ENCODE measurements at places on chromosomes 11 and 22.

- DNase-seq, result no peak
These were observed 85.9 kb downstream of the WNT7B start for GRCh38 chr22:45891021-45891421.

DNA sequence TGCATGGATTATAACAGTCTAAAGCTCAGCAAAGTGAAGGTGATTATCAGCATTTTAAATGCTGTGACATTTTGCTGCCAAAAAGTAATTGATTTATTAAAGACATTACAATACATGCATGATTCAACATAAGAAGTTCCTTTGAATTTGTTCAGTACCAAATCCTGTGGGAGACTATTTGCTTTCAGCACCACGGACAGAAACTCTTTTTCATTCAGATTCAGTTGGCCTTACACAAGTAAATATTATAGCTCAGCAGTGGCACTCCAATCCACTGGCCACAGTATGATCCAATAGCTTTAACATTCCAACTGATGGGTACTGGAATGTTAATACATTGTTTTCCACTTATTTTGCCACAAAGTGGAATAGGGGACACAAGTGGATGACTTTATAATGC lies 806.7 kb downstream of the NTM start:
- DNase-seq, result no peak

GRCh38 chr22:21937041-21937820 lies 15.4 kb downstream of the PPM1F start:
- peak; percentile 48 for DNase-seq

DNA sequence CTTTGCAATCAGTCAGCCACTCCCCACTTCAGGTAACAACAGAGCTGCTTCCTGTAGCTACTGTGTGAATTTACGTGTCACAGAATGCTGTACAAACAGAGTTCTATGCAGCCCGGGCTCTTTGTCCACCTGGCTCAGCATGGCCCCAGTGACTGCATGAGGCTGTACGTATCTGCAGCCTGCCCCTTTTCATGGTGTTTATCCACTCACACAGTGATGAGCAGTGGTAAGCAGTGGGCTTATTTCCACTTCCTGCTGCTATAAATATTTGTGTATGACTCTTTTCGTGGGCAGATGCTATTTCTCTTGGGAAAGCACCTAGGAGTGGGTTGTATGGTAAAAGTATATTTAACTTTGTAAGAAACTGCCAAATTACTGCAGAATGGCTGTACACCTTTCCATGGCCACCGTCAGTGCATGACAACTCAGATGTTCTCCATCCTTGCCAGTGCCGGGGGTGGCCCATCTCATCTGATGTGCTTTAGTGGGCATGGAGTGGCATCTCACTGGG lies 43.3 kb downstream of the MYEOV start:
- no peak for DNase-seq

DNA sequence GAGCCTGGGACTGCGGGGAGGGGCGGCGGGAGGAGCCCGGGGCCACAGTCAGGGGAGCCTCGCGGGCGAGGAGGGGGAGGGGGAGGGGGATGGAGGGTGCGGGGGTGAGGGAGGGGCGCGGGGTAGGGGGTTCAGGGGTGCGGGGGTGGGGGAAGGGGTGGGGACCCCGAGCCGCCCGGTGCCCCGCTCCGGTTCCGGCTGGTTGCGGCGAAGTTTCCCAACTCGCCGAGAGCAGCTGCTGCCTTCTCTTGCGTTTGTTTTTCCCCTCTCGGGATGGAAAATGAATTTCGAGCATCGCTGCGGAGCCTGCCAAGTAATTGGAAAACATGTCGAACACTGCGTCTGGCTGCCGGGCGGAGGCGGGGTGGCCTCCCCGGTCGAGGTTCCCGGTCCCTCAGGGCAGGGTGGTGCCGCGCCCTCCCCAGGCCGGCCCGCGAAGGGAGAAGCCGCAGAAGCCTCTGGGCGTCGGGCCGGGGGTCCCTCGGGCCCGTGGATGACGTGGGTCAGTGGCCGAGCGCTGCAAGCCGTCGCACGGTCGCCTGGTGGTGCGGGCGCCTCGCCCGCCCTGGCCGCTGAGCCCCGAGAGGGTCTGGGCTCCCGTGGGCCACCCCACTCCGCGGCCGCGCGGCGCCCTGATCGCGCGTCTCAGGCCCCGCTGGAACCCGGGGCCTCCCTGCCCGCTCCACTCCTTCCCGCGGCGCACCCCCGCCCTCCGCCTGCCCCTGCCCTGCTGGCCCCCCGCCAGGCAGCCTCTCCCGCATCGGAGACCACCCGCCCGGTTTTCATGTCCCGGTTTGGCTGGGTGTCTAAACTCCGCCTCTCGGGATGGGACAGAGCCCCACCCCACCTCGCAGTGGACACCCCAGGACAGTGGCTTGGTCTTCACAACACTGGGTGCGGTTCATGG lies 12.1 kb downstream of the SPATA19 start:
- DNase-seq, result no peak

- DNase-seq, result peak; percentile 18
These were observed 65.6 kb upstream of the E2F8 start for GRCh38 chr11:19306179-19306944.

- no peak for DNase-seq
These were observed 833.5 kb downstream of the KCNA4 start for GRCh38 chr11:29183301-29183700.

- DNase-seq, result no peak
These were observed at the start of gene FOLR1 for GRCh38 chr11:72191961-72192381. FOLR1 (plus strand) TSS chr11:72192140; CDS start chr11:72192174, 34 bp downstream.

DNA sequence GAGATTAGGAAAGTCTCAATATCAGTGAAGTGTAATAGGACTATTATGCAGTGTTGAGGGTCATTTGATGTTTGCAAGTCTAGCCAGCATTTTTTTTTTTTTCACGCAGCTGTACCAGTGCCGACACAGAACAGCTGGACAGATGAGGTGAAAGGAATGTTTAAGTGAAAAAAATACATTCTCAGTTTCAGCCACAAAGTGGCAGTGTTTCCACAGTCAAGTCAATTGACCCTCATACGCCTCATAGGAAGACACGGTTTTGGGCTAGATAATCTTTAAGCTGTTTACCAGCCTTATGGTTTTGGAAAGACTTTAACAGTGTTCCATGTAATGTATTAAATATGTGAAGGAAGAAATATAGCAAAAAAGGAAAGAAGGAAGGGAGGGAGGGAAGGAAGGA lies 349.9 kb upstream of the ANO3 start:
- DNase-seq, result peak; percentile 42

DNA sequence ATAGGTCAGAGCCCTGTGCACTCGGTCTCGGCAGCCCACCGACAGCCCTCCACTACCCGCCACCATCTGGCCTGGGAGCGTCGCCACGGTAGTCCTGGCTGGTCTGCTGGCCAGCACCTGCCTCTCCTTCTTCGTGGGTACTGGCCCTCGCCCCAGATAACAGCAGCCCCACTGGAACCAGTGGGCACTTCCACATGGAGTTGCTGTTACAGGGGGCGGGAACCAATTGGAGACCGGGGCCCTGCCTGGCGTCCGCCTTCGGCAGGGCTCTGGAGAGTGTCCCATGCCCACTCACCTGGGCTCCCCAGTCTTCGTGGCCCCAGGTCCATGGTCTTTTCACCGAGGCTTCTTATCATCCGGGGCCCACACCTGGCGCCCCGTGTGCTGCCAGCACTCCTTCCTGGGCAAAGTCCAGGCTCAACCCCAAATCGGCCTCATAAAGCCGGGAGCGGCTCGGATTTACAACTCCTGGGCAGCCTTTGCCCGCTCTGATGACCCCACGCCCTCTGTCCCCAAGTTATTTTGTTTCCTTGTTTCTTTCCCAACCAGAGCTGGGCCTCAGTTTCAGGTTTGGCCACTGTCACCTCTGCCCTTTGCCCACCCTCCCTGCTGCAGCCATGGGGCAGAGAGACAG lies 12.9 kb upstream of the EHD1 start:
- DNase-seq, result peak; percentile 92

GRCh38 chr11:115257678-115258077 lies 246.5 kb downstream of the CADM1 start:
- DNase-seq, result no peak

GRCh38 chr22:30370641-30371230 lies 13.9 kb downstream of the CCDC157 start:
- DNase-seq, result no peak

DNA sequence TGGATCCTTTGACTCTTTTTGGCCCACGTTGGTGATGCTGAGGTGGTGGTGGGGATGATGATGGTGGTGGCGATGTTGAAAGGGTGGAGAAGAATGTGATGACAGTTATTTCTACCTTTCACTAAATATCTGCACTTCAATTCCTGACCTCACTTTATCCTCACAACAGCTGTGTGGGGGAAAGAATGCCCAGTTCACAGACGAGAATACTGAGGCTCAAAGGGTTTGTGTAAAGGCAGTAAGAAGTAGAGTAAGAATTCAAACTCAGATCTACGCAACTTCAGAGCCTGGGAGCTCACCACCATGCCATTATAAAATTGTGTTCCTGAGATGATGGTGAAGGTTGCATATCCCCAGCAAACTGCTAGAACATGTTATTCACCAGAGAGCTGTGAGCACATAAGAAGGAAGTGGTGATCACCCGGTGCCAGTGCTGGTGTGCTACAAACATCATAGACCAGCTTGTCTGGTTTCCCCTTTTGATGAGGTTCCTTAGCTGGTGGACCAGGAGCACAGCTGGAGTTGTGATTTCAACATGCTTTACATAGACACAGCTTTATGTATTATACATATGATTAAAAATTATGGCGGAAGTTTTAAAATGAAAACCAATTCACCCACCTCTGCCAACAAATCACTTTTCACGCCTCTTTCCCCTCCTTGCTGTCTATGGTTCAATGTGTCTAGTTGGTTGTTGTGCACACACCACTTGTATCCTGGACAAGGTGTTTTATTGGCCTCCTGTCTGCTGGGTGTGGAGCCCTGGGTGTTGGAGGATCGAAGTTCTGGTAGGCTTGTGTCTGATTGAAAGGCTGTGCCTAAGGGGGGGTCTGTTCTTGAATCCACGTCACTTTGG lies 6.2 kb downstream of the ST14 start:
- no peak for DNase-seq

- DNase-seq, result peak; percentile 86
These were observed 14.0 kb upstream of the KCTD14 start for GRCh38 chr11:78037056-78037455.

DNA sequence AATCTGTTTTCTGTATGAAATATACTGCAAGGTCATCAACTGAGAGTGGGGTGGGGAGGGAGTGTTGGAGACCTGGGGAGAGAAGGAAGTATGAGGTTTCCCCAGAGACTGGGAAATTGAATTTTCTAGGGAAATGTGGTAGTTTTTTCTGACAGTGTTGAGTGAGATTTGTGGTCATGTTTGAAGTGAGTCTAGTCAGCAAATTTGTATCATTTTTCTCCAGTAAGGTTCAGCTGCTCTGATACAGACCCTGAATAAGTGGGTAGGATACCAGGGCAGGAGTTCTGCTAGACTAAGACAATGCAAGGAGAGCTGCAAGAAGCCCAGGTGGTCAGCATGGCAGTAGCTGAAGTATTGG lies 112.0 kb downstream of the PKNOX2 start:
- no peak for DNase-seq

DNA sequence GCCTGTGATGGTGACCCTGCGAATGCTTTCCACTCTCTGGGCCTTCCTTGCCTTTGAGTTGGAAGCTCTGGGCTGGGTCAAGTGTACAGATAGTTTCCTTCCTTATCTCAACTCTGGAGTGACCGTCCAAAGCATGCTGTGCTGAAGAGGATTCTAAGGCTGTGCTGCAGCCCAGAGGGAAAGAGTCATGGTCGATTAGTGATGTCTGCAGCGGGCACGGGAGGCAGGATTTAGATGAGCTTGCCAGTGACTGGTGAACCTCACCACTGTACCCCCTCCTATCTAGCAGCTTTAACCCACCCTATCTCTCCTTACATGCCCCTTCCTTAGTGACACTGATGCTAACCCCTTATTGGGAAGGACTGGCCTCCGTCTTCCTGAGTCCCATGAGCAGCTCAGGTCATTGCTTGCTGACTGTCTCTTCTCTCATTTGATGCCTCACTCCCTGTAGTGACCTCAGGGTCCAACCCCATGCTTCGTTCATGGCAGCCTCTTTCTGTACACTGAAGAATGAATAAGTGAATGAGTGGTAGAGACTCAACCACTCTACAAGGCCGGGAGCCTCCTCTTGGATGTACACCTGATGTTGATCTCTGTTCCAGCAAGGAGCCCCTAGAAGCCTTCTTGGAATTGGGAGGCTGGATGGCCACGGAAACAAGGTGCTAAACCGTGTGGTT lies 6.7 kb downstream of the GNAZ start:
- no peak for DNase-seq

- DNase-seq, result no peak
These were observed 4.2 kb upstream of the NFAM1 start for GRCh38 chr22:42436404-42436803.

GRCh38 chr11:119940401-119940976 lies 197.4 kb downstream of the TRIM29 start:
- no peak for DNase-seq

DNA sequence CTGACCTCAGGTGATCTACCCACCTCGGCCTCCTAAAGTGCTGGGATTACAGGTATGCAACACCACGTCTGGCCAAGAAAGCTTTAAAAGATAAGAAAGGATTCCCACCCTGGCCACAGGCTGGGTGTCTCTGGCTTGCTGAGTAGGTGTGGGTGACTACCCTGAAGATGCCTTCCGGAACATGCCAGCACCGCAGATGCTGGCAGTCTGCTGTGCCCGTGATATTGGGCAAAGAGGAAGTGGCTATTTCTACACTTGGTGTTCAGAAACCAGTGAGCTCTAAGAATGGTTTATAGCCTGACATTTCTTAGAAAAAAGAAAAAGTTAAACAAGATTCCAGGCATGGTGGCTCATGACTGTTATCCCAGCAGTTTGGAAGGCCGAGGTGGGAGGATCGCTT lies 6.1 kb downstream of the MRPL11 start:
- DNase-seq, result no peak

DNA sequence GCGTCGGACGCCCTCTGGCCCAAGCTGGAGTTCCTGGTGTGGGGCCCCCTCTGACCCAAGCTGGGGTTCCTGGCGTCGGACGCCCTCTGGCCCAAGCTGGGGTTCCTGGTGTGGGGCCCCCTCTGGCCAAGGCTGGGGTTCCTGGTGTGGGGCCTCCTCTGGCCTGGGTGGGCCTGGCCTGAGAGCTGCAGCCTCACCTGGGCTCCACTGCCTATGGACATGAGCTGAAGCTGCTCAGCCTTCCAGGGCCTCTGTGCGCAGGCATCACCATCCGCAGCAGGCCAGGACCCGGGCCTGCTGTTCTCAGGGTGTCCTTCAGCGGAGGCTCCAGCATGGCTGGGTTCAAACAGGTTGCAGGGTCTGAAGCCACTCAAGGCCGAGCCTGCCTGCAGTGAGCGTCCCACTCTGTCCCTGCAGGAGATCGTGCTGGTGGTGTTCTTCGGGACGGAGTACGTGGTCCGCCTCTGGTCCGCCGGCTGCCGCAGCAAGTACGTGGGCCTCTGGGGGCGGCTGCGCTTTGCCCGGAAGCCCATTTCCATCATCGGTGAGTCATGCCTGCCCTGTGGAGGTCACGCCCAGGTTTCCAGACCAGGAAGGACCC lies 125.5 kb downstream of the KCNQ1 start:
- DNase-seq, result peak; percentile 18

- peak; percentile 88 for DNase-seq
These were observed 16.9 kb downstream of the TSPAN4 start for GRCh38 chr11:859394-860131.

GRCh38 chr11:2314136-2314524 lies 12.3 kb downstream of the TSPAN32 start:
- no peak for DNase-seq

GRCh38 chr22:37103656-37104452 lies 5.7 kb downstream of the TMPRSS6 start:
- DNase-seq, result no peak

GRCh38 chr22:47575291-47575690 lies 812.8 kb downstream of the TBC1D22A start:
- no peak for DNase-seq

Data from mucosa of descending colon (tissue), 3 donors.